ENCODE measurements at places on chromosomes 1 and 21. TPM values are rescaled to one million over a fixed set of nuclear protein-coding genes. Genes with fewer than 3 reads are reported as not detected.

Gene PPP1R15B
- polyA plus RNA-seq: 14.1 TPM

Gene CELA2B
- polyA plus RNA-seq: not detected

Gene SELL
- 0.22 TPM for polyA plus RNA-seq

Gene PLA2G4A
- polyA plus RNA-seq: 6.3 TPM

Gene LCE1C
- not detected for polyA plus RNA-seq

Gene TNFRSF18
- 1.9 TPM for polyA plus RNA-seq

Gene DMBX1
- not detected for polyA plus RNA-seq

Gene ACTA1
- polyA plus RNA-seq: 1.8 TPM

Gene DLGAP3
- 0.10 TPM for polyA plus RNA-seq

Gene YARS1
- polyA plus RNA-seq: 52.2 TPM

Gene SERPINC1
- polyA plus RNA-seq: not detected

Gene TMPRSS2
- polyA plus RNA-seq: 29.5 TPM

Gene DYNLT4
- 0.14 TPM for polyA plus RNA-seq

Gene KCNA2
- polyA plus RNA-seq: 0.15 TPM

Gene PTGFRN
- 37.2 TPM for polyA plus RNA-seq

Gene SYCP1
- polyA plus RNA-seq: not detected

Gene RGL1
- 1.6 TPM for polyA plus RNA-seq

Gene TRAF3IP3
- polyA plus RNA-seq: 2.9 TPM

Gene LORICRIN
- not detected for polyA plus RNA-seq

Gene ATP13A2
- 26.5 TPM for polyA plus RNA-seq

Gene CYP2J2
- polyA plus RNA-seq: 21.4 TPM

Gene GPX7
- polyA plus RNA-seq: 2.4 TPM

Gene YBX1
- 428 TPM for polyA plus RNA-seq

All from esophagus (tissue), 2 donors.